Spinal cord (tissue), 10 donors: ENCODE measurements at places on chromosomes 3 and 15. TPM values are rescaled to one million over a fixed set of nuclear protein-coding genes. Genes with fewer than 3 reads are reported as not detected.

- no peaks in the 10 kb centered on the region for H3K4me1 ChIP-seq
- no peak for DNase-seq
- H3K4me3 ChIP-seq = no peak overlapping the region
- no peak overlapping the region for H3K27ac ChIP-seq
Observed at GRCh38 chr15:57910672-57911071, 154.8 kb downstream of the ALDH1A2 start.

GRCh38 chr15:41043276-41043951, 72.7 kb downstream of the INO80 start:
- no peak overlapping the region for H3K27ac ChIP-seq
- no peaks in the 10 kb centered on the region for H3K4me1 ChIP-seq
- DNase-seq = no peak
- no peak overlapping the region for H3K4me3 ChIP-seq
- H3K36me3 ChIP-seq = peaks cover 41% of the 10 kb centered on the region
- no peaks in the 10 kb centered on the region for H3K27me3 ChIP-seq

WDR76 gene
- polyA plus RNA-seq = 10.1 TPM

DNA sequence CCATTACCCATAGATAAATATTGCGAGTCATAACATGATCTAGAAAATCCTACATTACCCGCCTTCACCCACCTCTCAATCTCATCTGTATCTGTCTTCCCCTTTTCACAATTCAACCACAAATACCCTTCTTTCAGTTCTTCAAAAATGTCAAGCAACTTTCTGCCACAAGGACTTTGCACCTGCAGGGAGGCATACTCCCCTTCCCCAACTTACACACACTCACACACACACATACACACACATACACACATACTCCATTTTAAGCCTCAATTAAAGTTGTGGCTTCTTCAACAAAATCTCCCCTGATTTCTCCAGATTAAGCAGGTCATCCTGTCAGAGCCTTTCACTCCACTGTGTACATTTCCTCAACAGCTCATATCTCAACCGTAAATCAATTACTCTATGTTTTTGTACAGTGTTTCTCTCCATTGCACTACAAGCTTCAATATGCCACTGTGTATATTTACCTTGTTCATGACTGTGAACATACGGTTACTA, 33.1 kb upstream of the CCDC50 start:
- H3K4me1 ChIP-seq = no peaks in the 10 kb centered on the region
- H3K4me3 ChIP-seq = no peak overlapping the region
- H3K27me3 ChIP-seq = no peaks in the 10 kb centered on the region
- no peaks in the 10 kb centered on the region for H3K36me3 ChIP-seq
- no peak for DNase-seq

HAPLN3 gene
- polyA plus RNA-seq = 19.3 TPM

DNA sequence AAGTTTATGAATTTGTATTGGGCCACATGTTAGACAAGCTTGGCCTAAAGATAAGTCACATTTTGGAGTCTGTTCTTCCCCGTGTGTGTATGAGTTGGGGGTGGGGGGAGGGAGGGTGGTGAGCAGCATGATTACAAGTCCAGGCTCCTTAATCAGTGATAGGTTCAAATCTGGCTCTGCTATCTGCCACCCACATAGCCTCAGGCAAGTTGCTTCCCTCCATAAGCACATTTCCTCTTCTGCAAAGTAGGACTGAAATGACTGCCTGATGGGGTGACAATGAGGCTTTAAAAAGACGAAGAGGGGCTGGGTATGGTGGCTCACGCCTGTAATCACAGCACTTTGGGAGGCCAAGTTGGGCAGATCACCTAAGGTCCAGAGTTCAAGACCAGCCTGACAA, 1.1 kb upstream of the SPATA12 start:
- no peak overlapping the region for H3K4me3 ChIP-seq
- no peaks in the 10 kb centered on the region for H3K27me3 ChIP-seq
- no peak overlapping the region for H3K27ac ChIP-seq
- peaks cover 9% of the 10 kb centered on the region for H3K4me1 ChIP-seq
- DNase-seq = no peak

DNA sequence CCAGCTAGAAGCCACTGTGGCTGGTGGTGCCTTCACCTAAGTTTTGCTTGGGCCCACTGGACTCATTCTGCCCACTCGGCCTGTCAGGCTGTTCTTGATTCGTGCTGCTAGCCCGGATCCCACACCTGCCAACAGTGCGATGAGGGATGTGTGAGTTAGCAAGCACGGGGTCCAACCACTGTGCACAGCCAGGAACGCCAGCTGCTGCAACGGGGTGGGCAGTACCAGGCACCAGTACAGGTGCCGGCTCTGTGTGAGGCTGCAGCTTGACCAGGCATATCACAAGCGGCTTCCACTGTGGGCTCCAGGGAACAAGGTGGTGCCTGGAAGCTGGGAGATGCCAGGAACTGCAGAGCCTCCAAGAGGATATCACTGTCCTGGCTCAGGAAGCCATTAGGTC, 481.2 kb downstream of the OTOL1 start:
- H3K4me1 ChIP-seq = no peaks in the 10 kb centered on the region
- no peak overlapping the region for H3K27ac ChIP-seq
- H3K36me3 ChIP-seq = no peaks in the 10 kb centered on the region
- no peak overlapping the region for H3K4me3 ChIP-seq

GRCh38 chr3:9881441-9881840, 1.4 kb upstream of the CIDEC start:
- DNase-seq = no peak
- H3K27ac ChIP-seq = no peak overlapping the region
- no peaks in the 10 kb centered on the region for H3K36me3 ChIP-seq
- no peaks in the 10 kb centered on the region for H3K27me3 ChIP-seq
- H3K4me1 ChIP-seq = no peaks in the 10 kb centered on the region

DNA sequence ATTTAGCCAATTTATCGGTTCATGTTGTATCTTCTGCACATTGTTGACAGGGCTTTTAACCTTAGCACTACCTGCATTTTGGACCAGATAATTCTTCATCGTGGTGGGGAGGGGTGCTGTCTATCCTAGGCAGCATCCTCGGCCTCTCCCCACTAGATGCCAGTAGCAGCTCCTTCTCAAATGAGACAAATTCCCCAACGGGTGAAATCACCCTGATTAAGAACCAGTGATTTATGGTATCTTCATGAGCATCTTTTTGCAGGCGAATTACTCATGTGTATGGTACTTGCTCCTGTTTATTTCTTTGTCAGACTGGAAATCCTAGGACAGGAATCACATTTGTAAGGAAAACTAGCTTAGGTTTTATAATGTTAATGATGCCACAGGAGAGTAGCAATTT, 68.0 kb downstream of the C3orf70 start:
- peaks cover 22% of the 10 kb centered on the region for H3K36me3 ChIP-seq
- no peak for DNase-seq
- H3K27ac ChIP-seq = no peak overlapping the region
- H3K4me1 ChIP-seq = no peaks in the 10 kb centered on the region
- H3K27me3 ChIP-seq = no peaks in the 10 kb centered on the region

GRCh38 chr3:9253327-9253726, 3.9 kb upstream of the SRGAP3 start:
- no peak overlapping the region for H3K4me3 ChIP-seq
- peaks cover 11% of the 10 kb centered on the region for H3K4me1 ChIP-seq
- H3K27ac ChIP-seq = no peak overlapping the region
- no peaks in the 10 kb centered on the region for H3K36me3 ChIP-seq

GOLGA6C gene
- polyA plus RNA-seq = not detected

GRCh38 chr3:178966299-178967176, 105.1 kb downstream of the ZMAT3 start:
- H3K4me3 ChIP-seq = no peak overlapping the region
- no peaks in the 10 kb centered on the region for H3K36me3 ChIP-seq
- peak; percentile 32 for DNase-seq
- peaks cover 3% of the 10 kb centered on the region for H3K4me1 ChIP-seq
- H3K27me3 ChIP-seq = no peaks in the 10 kb centered on the region

DNA sequence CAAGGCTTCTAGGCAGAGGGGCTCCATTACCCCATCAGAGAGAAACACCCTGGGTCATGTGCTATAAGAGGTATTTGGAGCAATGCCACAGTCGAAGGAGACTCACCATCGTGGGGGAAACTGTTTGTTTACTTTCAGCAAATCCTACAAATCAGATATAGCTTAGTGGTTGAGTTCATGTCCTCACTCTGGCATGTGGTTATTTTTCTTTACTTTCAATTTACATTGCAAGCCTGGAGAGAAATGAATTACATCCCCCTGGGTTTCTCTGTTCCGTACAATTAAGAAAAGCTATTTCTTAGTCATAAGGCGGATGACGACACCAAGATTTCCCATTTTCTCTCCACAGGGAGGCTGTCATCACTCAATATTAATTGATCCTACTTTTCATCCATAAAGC, 36.9 kb downstream of the RFTN1 start:
- H3K4me1 ChIP-seq = no peaks in the 10 kb centered on the region
- no peaks in the 10 kb centered on the region for H3K36me3 ChIP-seq
- H3K27me3 ChIP-seq = no peaks in the 10 kb centered on the region
- no peak for DNase-seq

DNA sequence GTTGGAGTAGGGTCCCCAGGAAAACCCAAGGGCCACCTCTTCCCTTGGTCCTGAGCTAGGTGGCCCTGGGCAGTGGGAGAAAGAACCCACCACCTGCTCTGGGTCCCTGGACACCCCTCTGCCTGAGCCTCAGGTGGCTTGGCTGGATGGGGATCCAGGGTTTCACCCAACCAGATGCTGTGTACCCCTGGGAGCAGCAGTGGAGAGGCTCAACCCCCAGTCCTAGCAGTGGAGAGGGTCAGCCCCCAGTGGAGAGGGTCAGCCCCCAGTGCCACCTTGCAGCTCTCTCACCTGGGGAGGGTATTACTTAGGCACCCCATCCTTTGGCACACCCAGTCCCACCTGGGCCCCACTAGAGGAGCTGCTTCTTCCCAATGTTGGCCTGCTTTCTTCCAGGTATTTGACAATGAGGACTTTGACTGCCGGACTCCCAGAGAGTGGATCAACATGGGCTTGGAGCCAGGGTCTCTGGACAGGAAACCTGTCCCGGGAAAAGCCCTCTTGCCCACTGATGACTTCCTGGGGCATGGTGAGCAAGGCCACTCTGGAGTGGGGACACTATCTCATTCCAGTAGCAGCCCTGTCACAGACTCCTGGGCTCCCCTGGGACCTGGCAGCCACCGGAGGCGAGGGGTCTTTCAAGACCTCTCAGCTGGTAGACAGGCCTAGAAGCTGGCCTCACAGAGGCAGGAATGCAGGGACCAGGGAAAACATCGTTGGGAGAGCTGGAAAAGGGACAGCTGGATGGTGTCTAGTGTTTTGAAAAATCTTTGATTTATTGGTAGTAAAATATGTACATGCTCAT, 11.6 kb downstream of the DNAH1 start:
- H3K4me1 ChIP-seq = peaks cover 12% of the 10 kb centered on the region
- peaks cover 48% of the 10 kb centered on the region for H3K36me3 ChIP-seq
- no peak overlapping the region for H3K27ac ChIP-seq
- no peak overlapping the region for H3K4me3 ChIP-seq

GRM2 gene
- 5.6 TPM for polyA plus RNA-seq

DNA sequence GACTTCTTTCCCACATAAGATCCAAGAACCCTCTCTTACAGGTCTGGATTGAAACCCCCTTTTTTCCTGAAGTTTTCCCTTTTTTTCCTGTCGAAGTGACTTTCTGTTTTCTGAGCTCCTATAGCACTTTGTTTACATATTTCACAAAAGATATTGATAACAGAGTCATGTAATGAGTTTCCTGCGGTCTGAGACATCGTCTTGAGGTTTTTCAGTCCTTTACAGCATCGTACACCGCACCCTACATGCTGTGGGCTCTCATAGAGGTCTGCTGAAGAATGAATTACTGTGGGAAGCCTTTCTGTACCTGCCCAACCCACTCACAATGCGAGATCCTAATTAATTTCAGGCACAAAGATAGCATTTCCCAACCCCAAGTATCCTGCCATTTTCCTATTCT, 53.1 kb downstream of the MCF2L2 start:
- H3K27ac ChIP-seq = no peak overlapping the region
- H3K36me3 ChIP-seq = no peaks in the 10 kb centered on the region
- H3K27me3 ChIP-seq = no peaks in the 10 kb centered on the region
- DNase-seq = no peak

DNA sequence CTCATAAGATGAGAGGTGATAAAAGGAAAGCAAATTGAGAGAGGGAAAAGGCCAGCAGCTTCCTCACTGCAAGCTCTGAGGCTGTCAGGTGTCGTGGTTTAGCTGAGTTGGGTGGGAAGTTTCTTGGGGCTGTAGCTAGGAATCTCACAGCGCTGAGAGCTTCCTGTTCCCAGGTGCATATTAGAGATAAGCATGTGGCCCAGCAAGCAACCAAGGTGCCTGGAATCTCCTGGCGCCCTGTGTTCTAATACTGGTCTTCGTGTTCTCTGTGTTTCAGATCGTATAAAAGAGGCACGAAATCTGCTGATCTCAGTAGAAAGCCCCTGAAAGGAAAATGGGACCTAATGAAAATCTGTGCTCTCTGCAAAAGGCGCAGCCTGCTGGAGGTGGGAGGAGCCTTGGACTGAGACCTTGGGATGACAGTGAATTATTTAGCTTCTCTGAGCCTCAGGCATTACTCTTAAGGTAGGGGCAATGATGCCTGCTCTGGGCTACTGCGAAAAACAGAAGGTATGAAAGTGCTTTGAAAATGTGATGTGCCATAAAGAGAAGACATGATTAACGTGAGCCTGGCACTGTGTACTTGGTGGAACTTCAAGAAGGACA, 499.9 kb downstream of the TBL1XR1 start:
- no peaks in the 10 kb centered on the region for H3K27me3 ChIP-seq
- no peaks in the 10 kb centered on the region for H3K36me3 ChIP-seq
- DNase-seq = no peak
- no peak overlapping the region for H3K27ac ChIP-seq
- H3K4me1 ChIP-seq = no peaks in the 10 kb centered on the region

GOLGA8S gene
- polyA plus RNA-seq = 1.6 TPM

GRCh38 chr15:73049564-73050215, 2.6 kb upstream of the NEO1 start:
- H3K4me1 ChIP-seq = no peaks in the 10 kb centered on the region
- no peak overlapping the region for H3K27ac ChIP-seq
- no peaks in the 10 kb centered on the region for H3K36me3 ChIP-seq
- DNase-seq = no peak
- no peak overlapping the region for H3K4me3 ChIP-seq

DNA sequence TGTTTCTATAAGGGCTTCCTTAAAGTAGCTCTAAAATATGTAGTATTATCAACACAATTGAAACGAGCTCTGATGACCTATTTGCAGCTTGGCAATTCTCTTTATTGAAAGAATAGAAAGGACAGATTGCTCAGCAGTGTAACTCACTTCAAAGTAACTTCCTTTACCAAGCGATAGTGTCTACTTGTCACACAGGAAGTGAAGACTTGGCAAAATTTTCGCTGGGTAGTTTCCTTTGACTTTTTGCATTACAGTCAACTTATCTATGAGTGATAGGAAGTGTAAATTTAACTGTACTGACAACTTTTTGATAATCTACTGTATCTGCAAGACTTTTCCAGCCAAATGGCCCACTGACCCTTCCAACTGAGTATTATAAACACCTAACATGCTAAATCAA, 22.8 kb downstream of the SLC9A9 start:
- peaks cover under 1% of the 10 kb centered on the region for H3K4me1 ChIP-seq
- H3K27ac ChIP-seq = peak overlapping the region; percentile 17
- DNase-seq = no peak
- H3K4me3 ChIP-seq = no peak overlapping the region
